ENCODE measurements at places on chromosomes 5 and 9. TPM values are rescaled to one million over a fixed set of nuclear protein-coding genes. Genes with fewer than 3 reads are reported as not detected.

Gene MOB3B
- 4.2 TPM for total RNA-seq

Gene OTULINL
- total RNA-seq = 4.4 TPM

Gene SH3RF2
- 14.3 TPM for total RNA-seq

Gene NOXA1
- total RNA-seq = 1.2 TPM

- no peak for DNase-seq
Observed at GRCh38 chr9:27485158-27485557, 38.9 kb upstream of the IFNK start.

GRCh38 chr5:140108093-140109017 is 5.6 kb upstream of the PURA start:
- peak; percentile 21 for DNase-seq

DNA sequence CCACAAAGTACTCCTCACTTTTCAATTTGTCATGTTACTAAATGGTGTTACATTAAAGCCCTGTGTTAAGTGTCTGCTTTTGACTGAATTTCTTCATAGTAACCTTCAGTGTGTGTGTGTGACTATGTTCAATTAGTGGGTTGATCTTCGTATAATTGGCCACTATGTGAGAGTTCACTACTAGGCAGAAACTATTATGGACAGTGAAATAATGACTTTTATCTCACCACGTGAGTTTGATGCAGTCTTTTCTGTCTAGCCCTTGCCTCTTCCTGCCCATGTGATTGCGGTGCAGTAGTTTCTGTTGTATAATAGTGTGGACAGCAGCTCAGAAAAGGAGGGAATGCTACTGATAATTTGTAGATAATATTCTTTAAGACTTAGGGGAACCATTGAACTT is 1.8 kb upstream of the MAML1 start:
- DNase-seq = no peak

DNA sequence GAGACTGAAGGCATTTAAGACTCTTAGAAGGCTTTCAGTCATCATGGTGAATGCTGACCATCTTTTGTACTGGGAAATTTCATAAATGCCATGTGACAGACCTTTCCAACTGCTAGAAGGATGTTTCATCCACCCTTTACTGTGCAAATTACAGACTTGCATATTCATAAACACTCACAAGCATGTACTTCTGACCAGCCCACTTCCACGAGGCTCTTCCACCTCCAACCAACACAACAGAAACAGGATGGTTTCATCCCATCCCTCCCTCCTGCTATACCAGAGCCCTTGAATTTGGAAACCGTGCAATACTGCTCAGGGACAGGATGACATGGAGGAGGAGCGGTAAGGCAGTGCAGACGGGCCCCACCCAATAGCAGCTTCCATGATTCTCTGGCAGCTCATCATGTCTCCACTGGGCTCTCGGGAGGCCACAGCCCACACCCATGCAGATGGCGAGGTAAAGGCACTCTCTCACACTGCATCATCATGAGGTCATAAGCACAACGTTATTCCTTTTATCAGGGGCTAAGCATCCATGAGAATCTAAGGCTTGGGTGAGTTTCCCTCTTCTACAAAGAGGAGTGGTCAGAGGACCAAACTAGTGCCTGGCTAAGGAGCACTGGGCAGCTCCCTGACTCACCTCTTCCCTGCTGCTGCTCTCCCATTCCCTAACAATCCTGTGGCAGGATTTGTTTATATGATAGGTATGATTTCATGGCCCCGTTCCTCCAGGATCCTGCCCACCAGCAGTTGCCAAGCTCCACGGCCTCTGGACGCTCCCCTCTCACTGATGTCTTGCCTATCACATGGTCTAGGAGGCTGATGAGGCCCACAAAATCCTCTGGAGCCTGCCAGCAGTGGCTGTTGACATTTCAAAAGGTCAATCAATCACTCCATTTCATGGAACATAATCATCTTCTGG is 94.4 kb upstream of the FSTL4 start:
- DNase-seq = no peak

- no peak for DNase-seq
Observed at GRCh38 chr5:139301808-139302499, 8.4 kb downstream of the MATR3 start.

- DNase-seq = no peak
Observed at GRCh38 chr5:158758675-158759074, 341.0 kb downstream of the EBF1 start.

- DNase-seq = no peak
Observed at GRCh38 chr9:21777701-21778100, 24.7 kb upstream of the MTAP start.
